ENCODE measurements at places on chromosomes 3 and 15.

GRCh38 chr15:94080989-94081605 is 150.3 kb upstream of the MCTP2 start:
- no peak for DNase-seq

DNA sequence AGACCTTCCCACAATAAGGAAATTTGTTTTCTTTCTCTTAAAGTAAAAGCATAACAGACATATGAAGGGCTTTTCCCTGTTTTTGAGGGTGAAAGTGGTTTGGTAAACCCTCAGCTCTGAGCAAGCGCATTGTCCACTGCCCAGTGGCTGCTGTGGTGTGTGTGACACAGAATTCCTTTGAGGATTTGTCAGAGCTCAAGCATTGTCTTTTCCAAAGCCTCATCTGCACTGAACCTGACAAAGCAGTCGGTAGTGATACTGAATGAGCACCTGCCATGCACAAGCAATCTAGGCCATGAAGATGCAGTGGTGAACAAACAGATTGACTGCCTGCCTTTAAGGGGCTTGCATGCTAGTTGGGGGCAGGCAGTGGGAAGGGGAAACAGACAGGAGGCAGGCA is 128.3 kb downstream of the PLCL2 start:
- DNase-seq: peak; percentile 65

GRCh38 chr3:25872200-25872877 is 82.4 kb downstream of the OXSM start:
- no peak for DNase-seq

DNA sequence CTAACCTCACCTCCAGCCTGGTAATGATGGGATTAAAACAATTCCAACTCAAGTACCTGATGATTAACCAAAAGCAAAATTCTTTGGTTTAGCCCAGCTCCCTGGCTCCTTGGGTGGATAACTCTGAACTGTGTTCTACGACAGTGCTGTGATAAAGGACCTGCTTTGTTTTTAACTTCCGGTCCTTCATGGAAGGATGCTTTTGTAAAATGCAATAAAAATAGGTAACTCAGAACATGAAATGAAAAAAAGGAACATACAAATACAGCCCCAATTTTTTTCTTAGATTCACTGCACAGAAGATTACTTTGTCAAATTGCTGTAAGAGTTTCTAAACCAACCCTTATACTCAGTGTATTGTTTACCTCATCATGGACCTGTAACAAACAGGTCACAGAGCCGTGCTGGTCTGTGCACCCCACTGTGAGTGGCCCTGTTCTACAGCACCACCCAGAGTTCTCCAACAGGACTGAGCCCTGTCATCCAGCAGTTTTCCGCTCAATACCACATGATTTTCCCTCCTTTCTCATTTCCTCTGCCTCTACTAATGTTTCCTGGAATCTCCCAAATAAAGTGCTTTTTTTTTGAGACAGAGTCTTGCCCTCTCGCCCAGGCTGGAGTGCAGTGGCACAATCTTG is 4.9 kb upstream of the PCYT1A start:
- no peak for DNase-seq

GRCh38 chr15:52960283-52960682 is 170.1 kb upstream of the ONECUT1 start:
- no peak for DNase-seq

DNA sequence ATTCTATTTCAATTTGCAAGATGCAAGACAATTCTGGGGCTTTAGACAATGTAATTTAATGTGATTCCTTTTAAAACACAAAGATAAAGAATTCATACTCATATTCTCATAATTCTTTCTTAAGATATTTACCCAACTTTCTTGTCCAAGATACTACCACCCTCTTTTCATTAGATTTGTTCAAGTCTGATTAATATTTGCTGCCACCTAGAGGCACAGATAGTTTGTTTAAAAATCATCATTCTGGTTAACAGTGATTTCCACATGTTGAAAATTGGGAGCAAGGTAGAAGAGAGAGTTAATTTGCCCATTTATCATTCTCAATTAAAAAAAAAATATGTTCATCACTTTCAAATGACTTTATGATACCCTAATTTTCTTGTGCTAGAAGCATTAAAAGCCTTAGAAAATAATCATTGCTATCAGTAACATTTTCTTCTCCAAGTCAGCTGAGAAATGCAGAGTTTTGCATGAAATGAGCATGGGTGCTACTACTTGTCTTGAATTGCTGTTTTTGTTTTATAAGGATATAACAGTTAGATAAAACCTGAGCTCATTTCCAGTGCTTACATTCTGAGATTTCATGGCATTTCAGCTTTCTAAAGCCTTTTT is 11.6 kb downstream of the TAMM41 start:
- peak; percentile 40 for DNase-seq

DNA sequence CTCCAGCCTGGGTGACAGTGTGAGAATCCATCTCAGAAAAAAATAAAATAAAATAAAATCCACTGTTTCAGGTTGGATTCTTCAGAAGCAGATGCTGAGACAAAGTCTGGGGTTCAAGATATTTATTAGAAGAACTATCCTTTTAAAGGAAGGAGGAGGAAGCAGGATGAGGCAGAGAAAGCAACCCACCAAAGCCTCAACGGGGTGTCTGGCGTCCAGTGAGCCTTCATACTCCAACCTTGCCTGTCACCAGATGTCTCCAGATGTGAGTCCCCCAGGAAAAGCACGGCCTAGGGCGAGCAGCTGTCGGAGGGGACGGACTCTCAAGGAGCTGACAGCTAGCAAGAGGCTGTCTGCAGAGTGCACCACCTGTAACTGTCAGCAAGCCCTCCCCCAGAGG is 37.3 kb downstream of the MB21D2 start:
- no peak for DNase-seq

- DNase-seq: no peak
Measured at GRCh38 chr3:48422681-48423080, 7.2 kb downstream of the PLXNB1 start.

- DNase-seq: no peak
Measured at GRCh38 chr15:31317017-31317416, 9.6 kb upstream of the KLF13 start.

GRCh38 chr3:170867143-170867937 is 2.7 kb downstream of the RPL22L1 start:
- DNase-seq: no peak

DNA sequence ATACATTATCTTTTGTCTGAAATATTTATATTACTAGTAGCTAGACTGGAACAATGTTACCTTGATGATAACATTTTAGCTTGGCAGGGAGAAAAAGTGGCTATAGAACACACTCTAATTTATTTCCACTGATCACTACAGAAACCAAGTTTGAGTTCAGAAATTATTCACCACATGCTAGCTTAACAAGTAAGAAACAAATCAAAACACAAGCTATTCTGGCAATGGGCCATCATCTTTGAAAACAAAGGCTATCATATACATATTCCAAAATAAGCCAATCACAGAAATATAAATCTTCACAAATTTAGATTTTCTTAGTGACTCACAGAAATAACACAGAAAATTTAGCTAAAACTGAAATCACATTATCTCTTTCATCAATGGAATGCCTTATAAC is 17.1 kb downstream of the AQR start:
- no peak for DNase-seq

- DNase-seq: no peak
Measured at GRCh38 chr3:44478606-44479094, 1.2 kb upstream of the ZNF445 start.

GRCh38 chr15:33864360-33865075 is 103.8 kb upstream of the CHRM5 start:
- DNase-seq: no peak

DNA sequence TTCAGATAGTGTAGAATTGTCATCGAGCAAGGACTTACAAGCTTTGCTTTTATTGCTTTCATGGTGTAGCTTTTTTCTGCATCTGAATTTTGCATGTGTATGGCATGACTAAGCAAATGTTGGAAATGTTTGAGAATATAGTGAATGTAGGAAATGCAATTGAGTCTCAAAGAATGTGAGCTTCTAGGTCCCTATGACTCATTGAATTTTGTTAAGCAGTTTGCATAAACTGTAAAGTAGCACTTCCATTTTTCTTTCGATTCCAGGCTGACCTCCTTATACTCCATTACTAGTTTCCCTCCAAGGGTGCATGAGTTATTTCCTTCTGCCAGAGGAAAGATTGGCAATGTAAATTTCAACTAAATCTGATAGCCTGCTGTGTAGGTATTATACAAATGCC is 619.2 kb downstream of the DIPK2A start:
- no peak for DNase-seq

DNA sequence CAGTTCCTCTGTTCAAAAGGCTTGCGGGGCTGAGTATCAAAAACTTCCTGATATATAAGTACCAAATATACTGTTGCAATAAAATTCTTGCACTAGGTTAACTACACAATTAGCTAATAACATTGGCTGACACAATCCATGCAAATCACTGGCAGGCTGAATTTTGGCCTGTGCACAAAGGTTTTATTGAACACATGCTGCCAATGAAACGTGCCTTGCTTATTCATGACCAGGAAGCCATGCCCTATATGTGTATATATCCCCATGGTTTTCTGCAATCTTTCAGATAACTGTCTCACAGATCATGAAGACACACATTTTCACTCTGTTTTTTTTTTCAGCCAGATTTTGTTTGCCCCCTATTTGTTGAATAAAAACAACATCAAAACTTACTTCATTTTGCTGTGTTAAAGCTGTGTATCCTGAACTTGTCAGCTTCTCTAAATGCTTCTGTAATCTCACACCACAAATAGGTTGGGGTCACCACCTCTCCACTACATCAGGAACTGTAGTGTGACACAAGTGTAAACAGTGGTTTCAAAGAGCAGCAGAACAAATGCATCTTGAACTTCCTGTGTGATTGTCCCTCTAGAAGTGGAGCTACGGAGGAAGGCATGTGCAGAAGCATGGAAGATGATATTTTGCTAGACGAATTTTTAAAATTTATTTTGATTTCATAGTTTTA is 920.7 kb upstream of the NR2F2 start:
- DNase-seq: peak; percentile 72

GRCh38 chr3:138010273-138010590 is 267 bp downstream of the CLDN18 start:
- DNase-seq: no peak

GRCh38 chr3:99620077-99620767 is 18.2 kb upstream of the COL8A1 start:
- DNase-seq: no peak

DNA sequence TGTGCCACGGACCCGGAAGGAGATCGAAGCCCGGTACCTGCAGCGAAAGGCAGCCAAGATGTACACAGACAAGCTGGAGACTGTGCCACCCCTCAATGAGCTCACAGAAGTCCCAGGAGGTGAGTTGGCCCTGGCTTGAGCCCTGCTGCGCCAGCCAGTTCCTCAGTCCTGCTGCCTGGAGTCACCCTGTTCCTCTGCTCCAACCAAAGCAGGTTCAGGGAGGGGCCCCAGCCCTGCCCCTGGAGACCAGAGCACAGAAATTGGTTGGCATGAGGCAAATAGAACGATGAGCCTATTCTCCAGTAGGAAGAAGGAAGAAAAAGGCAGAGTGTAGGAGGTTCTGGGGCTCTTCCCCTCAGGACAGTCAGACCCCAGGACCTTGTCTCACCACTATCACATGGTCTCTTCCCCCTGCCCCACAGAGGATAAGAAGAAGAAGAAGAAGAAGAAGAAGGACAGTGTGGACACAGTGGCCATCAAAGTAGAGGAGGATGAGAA is 8.0 kb downstream of the TMIE start:
- DNase-seq: no peak

DNA sequence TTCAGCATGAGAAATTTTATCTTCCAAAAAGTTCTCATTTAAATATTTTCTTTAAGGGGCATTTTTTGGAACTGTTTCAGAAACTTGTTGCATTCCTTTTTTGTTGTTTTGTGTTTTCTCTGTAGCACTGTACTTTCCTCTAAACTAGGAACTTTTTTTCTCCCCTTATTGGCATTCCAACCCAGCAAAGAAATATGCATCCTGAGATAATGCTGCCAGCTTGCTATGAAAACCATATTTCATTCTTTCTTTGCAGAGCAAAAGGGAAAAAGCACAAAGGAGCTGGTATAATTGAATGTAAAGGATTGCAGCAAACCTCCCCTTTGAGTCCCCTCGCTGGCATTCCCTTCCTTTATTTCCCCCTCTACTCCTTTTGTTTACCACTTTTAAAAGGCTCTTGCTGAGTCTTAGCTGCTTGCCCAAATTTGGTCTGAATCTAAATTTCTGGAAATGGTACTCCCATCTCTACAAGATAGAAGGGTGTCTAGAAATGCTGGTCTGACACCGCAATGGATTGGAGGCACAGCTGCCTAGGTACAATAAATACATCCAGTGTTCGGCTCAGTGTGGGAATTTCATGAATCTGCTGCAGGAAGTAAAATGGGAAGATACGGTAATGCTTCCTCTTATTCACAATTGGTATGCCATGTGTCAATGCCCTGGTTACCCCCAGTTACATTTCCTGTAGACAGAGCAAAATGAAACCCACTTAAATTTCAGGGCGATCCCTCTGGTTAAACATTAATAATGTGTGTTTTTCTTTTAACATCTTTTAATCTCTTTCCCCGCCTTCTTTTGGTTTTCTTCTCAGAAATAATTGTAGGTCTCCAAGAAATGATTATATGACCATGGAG is 156.6 kb downstream of the MEIS2 start:
- no peak for DNase-seq

GRCh38 chr15:22874966-22875365 is 36.5 kb downstream of the NIPA2 start:
- DNase-seq: no peak

GRCh38 chr15:81265944-81266775 is 57.8 kb downstream of the STARD5 start:
- peak; percentile 82 for DNase-seq

DNA sequence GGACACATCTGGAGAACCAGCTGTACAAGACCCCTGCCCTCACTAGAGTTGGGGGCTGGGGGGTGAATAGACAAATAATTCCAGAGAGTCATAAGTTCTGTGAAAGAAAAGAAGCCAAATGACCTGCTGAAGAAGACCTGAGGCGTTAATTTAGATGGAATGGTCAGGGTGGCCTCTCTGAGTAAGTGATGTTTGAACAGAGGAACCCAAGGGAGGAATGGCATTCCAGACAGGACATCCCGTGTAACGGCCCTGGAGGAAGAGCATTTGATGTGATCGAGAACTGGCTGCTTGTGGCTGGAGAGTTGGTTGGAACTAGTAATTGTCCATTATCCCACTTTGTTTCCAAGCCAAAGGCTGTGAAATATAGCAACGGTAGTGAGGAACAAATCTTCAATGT is 1.7 kb downstream of the NR2C2 start:
- DNase-seq: peak; percentile 2

GRCh38 chr3:60674870-60675269 is 576.4 kb downstream of the FHIT start:
- DNase-seq: no peak

- no peak for DNase-seq
Measured at GRCh38 chr3:118766306-118766669, 268.4 kb downstream of the IGSF11 start.

GRCh38 chr3:99866261-99866761 is 48.6 kb downstream of the CMSS1 start:
- DNase-seq: no peak

Measured in brain (organoid and tissue), 16 donors.